Stimulated activated CD8-positive, alpha-beta memory T cell treated with anti-CD3 and anti-CD28 coated beads, Interleukin-4, amount 100 ng/mL, for 4 hours (primary cell): ENCODE measurements at places on chromosomes 11 and 22.

DNA sequence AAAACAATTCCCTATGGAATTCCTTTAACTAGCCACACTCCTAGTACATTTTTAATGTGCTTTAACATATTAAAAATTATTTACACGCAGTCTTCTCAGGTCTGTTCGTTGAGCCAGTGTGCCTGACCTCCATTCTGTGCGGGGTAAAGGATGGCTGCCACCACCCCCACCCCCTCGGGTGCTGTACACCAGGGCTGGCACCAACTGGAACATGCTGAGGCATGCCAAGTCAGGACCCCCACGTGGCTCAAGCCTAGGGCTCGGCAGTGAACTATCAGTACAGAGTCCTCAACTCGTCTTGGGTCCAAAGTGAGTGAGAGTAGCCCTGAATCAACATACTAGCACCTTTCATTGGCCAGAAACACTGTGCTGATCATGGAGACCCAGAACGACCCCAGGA, 32.5 kb upstream of the PHF21B start:
- no peak for DNase-seq

DNA sequence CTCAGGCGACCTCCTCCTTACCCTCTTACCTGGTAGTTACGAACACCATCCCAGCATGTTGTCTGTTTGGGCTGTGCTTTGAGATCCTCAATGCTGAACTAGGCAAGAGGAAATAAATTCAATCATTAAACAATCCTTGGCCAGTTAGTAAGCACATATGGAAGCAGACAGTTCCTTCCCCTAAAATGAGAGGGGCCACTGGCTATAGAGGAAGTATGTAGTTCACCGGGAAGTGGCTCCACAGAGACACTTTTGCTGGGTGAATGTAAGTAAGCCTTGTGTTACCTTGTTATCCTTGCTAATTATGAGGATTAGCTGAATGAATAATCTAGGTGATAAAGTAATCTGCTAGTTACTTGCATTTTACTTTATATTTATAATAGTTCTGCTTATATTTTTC, 2.9 kb downstream of the THYN1 start:
- DNase-seq, result no peak

DNA sequence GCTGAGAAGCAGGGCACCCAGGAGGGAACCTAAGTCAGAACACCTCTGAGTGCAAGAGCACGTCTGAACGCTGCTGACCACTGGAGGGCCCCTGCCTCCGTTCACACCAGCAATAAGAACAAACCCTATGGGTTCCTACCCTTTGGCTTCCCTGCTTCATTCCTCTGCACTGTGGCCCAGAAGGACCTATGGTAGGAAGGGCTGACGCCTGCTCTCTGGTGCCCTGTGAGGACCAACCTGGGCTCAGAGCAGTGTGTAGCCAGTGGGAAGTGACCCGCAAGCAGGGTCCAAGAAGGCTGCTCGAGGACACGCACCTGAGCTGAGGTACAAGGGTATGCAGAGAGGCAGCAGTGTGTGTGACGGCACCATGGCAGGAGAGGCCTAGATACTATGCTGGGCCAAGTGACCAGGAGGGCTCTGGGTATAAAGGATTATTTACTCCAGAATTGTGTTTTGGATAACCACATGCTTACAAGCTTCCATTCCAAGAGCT, 68.8 kb upstream of the CLTCL1 start:
- DNase-seq, result no peak

DNA sequence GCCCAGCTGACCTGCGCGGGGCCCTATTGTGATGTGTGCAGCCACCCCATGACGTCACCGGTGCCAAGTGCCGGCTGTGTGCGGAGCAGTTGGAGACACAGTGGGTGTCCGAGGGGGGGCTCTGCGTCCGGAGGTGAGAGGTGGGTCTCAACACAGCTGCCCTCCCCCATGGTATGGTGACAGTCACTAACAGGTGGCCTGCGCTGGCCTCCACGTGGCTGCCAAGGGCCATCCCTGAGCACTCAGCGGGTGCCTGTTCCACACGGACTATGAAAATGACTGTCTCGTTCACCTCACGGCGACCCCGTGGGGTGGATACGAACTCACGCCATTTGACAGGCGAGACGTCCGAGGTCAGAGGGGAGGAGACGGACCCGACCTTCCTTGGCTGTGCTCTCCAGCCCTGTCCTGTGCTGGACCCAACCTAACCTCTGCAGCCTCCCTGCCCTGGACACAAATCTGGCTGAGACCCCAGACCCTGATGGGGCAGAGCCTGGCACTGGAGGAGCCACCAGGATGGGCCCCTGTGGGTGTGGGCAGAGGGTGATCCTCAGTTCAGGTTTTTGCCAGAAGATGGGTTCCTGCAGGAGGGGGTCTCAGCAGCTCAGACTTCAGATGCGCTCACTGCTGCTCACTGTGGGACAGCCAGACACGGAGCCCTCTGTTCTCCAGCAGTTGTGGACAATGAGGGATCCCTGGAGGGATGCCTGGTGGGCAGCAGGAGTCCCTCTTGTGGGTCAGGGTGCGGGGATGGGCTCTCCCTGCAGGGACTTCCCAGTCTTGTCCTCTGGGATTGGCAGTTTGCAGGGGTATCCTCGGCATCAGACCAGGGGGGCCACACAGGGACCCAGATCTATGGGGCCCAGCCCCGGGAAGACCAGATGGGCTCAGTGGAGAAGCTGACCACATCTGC, 6.3 kb downstream of the HRAS start:
- DNase-seq, result no peak

DNA sequence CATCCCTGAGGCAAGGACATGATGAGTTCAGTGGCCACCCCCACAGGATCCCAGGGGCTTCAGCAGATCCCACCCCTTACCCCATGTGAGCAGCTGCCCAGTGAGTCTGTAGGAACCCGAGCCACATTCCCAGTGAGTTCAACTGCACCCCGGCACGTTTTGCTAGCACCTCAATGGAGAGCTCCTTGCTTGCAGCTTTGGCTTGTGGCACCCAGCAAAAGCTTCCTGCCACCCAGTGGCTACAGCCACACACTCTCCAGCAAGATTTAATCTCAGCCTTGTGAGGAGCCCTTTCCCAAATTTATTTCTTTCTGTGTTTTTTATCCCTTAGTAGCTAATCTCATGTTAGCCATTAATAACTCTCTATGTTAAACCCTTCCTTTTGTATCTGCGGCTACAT, 4.0 kb downstream of the SAA1 start:
- no peak for DNase-seq

GRCh38 chr11:65662247-65662798, 393 bp downstream of the RELA start:
- no peak for DNase-seq
